T-helper 22 cell (primary cell): ENCODE measurements at places on chromosomes 6 and 20.

GRCh38 chr6:138655828-138656227 lies 117.7 kb upstream of the CCDC28A start:
- no peak for DNase-seq

DNA sequence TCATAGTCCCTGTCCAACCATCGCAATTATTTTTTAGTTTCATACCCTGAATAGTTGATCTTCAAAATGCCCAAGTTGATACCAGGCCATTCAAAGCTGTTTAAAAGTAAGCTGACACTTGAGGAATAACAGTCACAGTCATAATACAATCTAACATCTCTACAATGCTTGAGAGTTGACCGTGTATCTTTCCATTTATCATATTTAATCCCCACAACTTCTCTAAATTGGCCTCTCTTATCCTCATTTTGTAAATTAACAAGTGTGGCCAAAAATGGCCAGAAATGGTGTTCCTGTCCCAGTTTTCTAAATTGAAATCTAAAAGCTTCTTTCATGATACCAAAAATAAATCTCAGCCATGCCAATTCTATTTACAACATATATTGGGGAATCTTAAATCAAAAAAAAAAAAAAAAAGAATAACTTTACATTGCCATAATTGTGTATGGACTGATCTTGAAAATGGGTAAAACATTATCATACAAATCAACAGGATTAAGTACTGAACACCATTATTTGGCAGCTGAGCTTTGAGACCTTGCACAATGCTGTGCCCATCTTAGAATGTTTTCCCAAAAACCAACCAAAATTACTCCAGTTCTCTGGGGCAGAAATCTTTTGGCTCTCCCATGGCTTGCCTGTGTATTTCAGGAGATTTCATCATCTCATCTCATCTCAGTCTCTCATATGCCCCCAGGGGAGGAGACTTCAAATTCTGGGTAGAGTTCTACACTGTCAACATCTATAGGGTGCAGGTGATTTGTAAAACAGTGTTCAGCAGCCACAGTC lies 448.7 kb upstream of the JARID2 start:
- no peak for DNase-seq

GRCh38 chr6:125942672-125943527 lies 13.7 kb upstream of the HINT3 start:
- no peak for DNase-seq

DNA sequence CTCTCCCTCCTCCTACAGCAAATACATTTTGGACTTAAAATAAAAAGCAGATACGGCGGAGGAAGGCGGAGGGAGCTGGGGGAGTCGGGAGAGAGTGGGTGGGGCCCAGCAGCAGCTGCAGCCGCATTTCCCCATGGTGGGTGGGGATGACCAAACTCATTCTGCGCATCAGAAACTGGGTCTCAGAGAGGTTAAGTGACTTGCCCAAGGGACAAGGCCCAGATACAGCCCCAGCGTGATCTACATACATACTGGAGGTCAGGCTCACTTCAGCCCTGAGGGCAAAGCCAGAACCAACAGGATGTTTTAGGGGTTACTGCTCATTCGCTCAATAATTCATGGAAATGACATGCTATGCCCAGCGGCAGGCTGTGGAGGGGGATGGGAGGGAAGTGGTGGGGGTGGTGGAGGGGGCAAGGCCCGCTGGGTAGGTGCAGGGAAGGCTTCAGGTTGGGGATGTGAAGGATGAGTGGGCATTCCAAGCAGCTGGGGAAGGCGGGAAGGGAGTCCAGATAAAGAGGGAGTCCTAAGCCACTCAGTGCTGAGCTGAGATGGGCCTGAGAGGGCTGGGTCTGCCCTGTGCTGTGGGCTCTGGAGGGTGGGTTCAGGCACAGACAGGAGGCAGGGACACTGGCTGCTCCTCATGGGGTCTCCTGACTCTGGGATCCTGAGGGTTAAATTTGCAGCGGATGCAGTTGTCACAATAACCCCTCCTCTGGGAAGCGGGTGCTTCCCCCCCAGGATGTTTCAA lies 31.0 kb downstream of the DLGAP4 start:
- no peak for DNase-seq

DNA sequence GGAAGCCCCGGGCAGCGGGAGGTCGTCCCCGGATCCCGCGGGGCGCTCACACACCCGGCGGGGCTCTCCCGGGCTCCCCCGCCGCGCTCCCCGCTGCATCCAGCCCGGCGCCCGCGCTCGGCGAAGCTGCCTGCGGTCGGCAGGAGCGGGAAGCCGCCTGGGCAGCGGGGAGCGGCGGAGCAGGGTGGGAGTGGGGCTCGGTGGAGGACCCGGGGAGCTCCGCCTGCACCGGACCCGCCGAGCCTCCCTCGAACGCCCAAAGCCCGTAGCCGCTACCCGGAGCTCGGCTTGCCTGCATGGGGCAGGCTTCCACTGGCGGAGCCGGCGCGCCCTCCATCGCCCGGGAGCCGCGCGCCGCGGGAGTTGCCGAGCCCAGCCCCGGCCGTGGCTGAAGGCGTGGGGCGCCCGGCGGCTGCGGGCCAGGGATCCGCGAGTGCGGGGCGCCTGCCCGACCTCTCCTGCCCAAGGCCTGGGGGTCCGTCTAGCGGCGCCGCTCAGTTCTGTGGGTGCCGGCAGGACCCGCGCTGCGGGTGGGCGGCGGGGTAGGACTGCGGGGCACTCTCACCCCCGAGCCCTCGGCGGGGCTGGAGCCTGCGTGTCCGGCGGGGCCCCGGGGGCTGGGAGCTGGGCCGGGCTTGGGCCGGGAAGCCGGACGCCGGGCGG lies 671 bp downstream of the CDH4 start:
- DNase-seq = no peak
